Activated CD4-positive, alpha-beta T cell treated with anti-CD3 and anti-CD28 coated beads for 36 hours (primary cell): ENCODE measurements at places on chromosomes 11 and 22. TPM values are rescaled to one million over a fixed set of nuclear protein-coding genes. Genes with fewer than 3 reads are reported as not detected.

Gene DDX25
- not detected for total RNA-seq

Gene ALX4
- total RNA-seq: not detected

Gene NPTXR
- total RNA-seq: 1.4 TPM

Gene TBX10
- not detected for total RNA-seq

Gene IPO7
- total RNA-seq: 181 TPM

Gene DEFB131B
- not detected for total RNA-seq

Gene PGA3
- not detected for total RNA-seq

Gene GLYAT
- not detected for total RNA-seq

Gene FAM111A
- total RNA-seq: 135 TPM

Gene EXPH5
- 2.4 TPM for total RNA-seq

Gene TRIM51
- not detected for total RNA-seq

Gene RFPL3
- total RNA-seq: not detected

Gene DCDC1
- total RNA-seq: 0.32 TPM

Gene B3GAT1
- total RNA-seq: 0.11 TPM

Gene SPINDOC
- total RNA-seq: 26.2 TPM

Gene PDE3B
- 25.8 TPM for total RNA-seq

Gene APOL5
- not detected for total RNA-seq

Gene SERPING1
- 0.51 TPM for total RNA-seq

Gene JHY
- 2.4 TPM for total RNA-seq

Gene CD3G
- total RNA-seq: 146 TPM

Gene NELL1
- total RNA-seq: not detected
